IPS DF 6.9 (cell line): ENCODE measurements at places on chromosomes 6 and 20.

GRCh38 chr6:148952147-148953035 lies 205.6 kb downstream of the UST start:
- DNase-seq = no peak

- DNase-seq = no peak
These were observed 134.3 kb downstream of the LINC00237 start for GRCh38 chr20:20971810-20972209.

GRCh38 chr20:37723668-37724067 lies 29.8 kb downstream of the CTNNBL1 start:
- no peak for DNase-seq

DNA sequence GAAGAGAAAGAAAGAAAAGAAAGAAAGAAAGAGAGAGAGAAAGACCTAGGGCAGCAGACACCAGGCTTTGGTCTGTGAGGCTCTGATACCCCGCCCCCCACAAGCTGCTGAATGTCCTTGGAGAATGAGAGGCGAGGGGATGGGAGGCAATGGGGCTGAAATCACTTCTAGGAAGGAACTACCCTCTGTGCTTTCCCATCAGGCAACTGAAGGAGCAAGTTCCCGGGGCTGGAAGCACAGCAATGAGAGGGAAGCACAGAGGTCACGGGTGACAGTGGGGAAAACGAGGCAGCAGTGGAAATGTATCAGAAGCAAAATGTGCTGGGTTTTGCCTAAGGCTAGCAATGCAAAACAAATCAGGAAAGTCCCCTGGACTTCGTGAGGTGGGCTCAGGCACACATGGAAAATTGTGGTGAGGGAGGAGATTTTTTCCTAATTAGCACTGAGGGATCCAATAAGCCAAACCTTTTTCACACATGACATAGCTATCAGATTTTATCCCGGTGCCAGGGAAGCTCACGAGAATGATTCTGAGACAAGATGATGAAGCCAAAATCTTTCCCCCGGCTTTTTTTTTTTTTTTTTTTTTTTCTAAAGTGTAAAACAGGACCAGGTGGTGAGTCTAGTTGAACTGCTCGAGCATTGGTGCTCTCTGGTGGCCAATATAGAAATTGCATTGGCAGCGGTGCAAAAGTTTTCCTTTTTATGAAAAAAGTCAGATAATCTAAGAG lies 16.8 kb upstream of the ARFGEF2 start:
- peak; percentile 25 for DNase-seq

DNA sequence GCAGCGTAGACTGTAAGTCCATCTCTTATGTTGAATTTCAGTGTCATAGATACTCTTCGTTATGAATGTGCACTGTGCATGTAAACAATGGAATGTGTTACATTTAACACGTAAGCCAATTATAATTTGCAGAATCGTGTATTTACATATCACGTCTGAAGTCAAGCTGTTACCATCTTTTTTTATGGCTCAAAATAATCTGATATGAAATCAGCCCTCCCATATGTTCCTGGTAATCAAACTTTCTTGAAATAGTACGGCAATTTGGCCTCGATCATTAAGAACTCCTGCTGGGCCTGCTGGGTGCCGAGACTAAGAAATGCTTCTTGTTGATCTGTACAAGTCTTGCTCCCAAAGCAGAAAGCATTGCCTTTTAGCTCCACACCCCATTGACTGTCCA lies 89.6 kb upstream of the DOK5 start:
- no peak for DNase-seq

DNA sequence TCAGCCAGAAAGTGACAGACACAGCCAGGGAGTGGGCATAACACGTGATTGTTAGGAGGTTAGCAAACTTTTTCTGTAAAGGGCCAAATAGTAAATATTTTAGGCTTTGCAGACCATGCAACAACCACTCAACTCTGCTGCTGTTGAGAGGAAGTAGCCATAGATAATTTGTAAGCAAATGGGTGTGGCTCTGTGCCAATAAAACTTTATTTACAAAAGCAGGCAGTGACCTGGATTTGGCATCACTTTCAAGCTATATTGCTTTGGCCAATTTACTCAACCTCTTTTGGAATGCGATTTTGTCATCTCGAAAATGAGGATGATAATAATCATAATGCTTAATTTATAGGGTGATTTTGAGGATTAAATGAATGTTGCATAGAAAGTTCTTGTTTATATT lies 152.6 kb downstream of the TSHZ2 start:
- no peak for DNase-seq

DNA sequence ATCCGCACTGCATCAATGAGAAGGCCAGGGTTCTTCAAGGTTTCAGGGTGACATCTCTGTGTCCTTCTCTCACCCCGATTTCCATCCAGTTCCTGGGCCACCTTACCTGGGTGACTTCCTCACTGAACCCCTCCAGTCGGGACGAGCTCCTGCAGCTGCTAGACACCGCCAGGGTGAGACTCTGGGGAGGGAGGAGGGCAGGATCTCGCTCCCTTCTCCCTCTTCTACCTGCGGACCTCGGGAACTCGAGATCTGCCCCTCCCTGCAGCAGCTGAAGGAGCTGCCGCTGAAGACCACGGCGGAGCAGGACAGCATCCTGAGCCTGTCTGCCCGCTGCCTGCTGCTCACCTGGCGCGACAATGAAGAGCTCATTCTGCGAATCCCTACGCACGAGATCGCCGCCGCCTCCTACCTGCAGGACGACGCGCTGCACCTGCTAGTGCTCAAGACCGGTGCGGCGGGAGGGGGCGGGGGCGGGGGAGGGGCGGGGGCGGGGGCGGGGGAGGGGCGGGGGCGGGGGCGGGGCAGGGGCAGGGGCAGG lies 7.5 kb downstream of the CCM2L start:
- DNase-seq = peak; percentile 87

DNA sequence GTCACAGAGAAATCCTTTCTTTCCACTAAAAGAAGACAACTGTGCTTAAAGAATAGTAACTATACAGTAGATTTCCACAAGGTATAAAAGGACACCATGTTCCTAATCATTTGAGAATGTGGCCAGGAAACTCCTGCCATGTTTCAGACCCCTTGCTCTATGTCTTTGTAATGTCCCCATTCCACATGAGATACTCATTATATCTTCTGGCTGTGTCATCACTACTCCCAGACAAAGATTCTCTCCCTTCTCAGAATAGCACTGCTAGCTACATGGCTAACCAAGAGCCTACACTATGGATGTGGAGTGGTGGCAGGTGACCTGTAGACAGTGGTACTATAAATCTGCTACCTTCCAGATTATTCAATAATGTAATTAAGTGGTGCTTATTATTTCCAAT lies 218.1 kb upstream of the MCHR2 start:
- no peak for DNase-seq

DNA sequence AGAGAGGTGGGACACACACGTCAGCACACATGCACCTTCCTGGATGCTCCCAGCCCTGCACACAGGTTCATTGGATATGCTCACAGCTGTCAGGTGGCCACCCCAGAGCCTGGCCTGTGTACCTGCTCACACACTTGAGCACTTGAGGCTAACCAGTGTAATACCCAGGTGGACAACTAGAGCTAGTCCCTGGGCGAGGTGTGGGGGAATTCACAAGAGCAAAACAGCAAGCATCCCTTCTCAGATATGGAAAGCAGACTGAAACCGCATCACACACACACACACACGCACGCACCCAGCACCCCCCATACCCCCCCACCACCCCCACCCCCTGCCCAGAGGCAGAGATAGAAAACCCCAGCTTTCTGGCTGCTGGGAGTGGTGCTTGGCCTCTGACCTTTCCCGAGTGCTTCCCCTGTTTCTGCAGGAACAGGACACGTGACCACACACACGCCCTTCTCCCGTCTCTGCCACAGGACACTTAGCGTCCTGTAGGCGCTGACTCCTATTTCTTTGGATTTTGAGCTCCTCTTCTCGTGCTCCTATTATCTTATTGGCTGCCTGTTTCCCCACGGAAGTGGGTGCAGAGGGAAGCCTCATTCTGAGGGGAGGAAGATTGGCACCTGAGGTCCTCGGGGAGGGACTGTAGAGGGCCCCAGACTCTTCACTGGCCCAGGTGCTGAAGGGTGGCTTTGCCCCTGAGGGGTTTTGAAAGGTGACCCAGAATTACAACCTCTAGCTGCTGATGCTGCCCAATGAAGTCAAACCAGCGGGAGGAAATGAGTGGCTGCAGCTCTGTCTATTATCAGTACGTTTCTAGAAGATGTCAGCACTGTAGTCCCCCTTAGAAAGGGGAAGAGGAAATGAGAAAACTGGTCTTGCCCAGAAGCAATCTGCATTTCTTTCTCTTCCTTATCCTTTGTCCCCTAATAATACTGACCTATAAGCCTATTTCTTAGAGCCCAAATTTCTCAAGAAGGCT lies 65.8 kb downstream of the SYTL3 start:
- DNase-seq = no peak

- DNase-seq = no peak
These were observed 189.4 kb upstream of the PREP start for GRCh38 chr6:105592329-105592728.

DNA sequence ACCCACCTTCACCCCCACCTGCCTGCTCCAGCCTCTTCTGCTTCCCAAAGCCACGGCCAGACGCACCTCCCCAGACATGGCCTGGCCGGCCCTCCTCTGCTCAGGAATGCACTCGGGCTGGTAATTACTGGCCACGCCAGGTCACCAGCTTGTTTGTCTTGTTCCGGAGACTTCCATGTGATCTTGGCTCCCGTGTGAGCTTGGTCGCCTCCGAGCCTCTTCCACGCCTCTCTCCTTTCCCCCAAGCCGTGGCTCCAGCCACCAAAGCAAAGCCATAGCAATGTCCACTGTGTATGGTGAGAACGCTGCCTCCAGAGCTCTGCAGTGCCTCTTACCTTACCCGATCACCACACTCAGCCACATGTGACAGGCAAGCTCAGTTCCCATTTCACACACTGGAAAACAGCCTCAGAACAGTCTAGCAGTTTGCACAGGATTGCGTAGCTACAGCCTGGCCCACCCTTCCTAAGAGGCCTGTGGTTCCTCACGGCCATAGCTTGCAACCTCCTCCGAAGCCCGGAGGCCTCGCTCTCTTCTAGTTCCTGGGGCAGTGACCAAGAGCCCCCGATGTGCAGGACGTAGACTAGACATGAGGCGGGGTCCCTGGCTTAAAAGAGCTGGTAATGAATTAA lies 48.1 kb upstream of the AFDN start:
- no peak for DNase-seq

DNA sequence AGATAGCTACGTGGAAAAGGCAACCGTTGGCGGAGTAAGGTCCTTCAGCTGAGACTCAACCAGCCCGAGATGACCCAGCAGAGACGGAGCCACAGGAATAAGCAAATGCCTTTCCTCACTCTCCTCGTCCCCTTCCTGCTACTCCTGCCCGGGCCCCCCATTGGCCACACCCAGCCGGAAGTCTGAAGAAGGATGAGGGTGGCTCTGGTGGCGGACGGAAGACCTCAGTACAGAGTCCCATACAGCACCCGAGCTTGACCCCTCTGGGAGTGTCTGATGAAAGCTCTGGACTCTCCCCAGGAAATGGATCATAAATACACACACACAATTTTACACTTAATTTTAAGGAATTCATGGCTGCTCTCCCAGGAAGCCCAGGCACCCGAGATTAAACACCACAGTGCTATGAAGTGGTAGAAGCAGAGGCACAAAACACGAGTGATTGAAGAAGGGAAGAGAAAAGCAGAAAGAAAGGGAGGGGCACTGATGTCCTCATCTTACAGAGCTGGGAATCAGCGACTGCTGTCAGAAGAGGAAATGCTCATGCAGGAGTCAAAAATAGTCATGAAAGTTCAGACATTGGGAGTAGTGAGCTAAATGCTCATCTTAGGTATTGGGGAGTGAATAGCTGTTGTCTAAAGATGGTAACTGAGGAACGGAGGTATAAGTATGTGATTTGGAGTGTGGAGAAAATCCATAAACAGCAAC lies 125.6 kb downstream of the BANF2 start:
- DNase-seq = no peak

- DNase-seq = no peak
These were observed 303.3 kb upstream of the MMS22L start for GRCh38 chr6:97586344-97586743.

DNA sequence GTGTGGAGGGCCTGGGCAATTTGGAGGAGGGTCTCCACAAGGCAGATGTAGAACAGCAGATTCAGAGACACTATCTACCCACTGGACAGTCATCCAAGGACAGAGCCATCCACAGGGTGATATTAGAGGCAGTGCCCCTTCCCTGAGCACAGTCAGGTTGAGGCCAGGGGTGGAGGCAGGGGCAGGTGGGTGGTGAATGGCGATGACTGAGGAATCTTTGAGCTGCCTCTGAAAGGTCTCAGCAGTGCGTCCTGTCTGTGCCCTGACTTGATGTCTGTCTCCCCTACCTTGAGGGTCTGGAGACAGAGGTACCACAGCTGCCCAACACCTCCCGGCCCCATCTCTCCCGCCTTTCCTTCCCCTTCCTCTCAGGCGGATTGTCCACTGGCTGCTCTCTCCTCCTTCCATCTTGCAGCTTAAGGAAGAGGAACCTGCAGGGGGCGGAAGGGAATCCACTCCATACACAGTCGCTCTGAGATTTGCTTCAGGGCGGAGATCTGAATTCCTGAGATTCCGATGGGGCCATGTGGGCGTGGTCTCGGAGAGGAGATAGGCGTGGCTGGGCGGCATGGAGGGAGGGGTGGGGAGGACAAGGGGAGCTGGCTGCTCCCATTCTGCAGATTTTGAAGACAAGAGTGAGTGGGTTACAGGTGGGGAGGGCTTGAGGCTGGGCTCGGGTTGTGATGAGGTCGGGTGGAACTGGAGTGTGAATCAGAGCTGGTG lies 1.7 kb downstream of the MUCL3 start:
- DNase-seq = peak; percentile 89

DNA sequence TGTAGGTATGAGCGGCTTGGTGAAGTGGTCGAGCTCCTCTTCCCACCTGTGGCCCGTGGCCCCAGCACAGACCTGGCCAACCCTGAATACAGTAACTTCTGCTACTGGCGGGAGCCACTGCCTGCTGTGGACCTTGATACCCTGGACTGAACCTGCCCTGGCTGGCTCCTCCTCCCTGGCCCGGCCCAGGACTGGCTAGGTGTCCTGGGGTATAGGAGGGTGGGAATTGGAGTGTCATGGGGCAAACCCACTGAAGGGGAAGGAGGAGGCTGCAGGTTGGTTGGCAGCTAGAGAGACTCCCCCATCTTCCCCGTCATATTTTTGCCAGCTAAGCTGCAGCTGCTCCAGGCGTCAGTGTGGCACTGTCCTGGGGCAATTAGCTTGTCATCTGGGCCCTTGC lies 7.9 kb downstream of the EMILIN3 start:
- no peak for DNase-seq

DNA sequence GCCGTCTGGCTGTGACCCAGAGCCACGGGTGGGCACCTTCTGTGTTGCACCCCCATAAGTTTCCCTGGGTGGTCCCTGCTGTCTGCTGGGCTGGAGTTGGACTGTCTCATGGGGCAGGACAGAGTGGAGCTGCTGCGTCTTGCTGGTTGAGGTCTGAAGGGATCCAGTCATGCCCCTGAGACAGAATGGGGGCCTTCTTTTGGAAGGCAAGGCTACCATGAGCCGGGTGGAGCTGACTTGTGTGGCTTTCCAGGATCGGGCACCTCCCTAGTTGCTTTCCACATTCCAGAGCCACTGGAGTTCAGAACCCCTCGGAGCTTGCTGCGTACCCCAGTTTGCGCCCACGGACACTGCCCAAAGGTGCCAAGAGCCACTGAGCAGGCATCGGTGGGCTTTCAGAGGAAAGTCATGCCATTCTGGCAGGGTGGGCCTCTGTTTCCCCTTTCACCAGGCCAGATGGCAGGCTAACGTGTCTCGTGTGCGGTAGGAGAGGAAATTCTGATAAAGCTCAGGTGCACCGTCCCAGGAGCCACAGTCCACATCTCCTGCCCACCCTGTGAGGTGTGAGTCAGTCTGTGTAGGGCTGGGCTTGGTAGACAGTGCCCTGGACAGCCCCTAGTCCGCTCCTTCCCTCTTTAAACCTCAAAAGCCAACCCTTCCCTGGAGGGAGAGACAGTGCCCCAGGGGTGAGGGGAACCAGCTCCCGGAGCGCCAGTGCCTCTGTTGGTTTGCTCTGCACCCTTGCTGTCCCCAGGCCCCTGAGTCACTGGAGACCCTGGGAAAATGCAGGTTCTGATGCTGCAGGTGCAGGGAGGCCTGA lies 125.3 kb downstream of the SYCP2 start:
- no peak for DNase-seq
